ENCODE measurements at places on chromosomes 11 and 22. TPM values are rescaled to one million over a fixed set of nuclear protein-coding genes. Genes with fewer than 3 reads are reported as not detected.
A peak's percentile ranks its signal among the peaks of the same experiment; 100 is the strongest.

CLP1 gene
- 12.6 TPM for total RNA-seq

OR5A1 gene
- total RNA-seq = not detected

DNA sequence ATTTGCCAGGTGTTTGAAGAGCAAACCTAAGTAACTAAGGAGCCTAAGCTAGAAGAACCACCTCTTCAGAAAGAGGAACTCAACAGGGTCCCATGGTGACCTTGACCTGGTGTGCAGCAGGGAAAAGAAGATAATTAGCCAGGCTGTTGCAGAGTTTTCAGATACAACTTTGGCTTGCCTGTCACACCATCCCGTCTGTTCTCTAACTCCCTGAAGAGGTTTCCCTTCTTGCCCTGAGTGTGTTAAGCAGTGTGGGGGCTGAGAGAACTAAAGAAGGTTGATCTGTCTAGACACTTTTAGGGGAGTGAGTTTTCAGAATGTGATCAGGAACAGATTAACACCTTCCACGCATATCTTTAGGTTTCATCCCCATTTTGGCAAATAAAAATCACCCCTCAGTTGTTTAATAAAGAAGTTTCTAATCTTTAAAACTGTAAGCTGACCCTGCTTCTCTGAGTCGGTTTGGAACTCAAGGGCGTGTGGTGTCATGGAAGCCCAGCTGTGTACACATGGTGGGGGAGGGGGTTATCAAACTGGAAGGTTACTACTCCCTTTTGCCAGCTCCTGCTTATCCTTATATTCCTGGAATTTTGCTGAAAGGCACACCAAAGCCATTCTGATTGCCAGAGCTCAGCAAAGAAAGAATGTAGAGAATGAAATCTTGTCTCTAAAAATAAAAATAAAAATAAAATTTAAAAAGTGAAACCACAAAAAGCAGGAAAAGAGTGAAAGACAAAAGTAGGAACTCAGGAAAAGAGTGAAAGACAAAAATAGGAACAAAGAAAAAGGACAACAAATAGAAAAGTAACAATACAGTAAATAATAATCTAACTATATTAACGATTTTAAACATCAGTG lies 70.2 kb downstream of the DBX1 start:
- H3K4me1 ChIP-seq = peaks cover 87% of the 10 kb centered on the region
- H3K27ac ChIP-seq = peak overlapping the region; percentile 78
- peaks cover 20% of the 10 kb centered on the region for H3K36me3 ChIP-seq
- no peaks in the 10 kb centered on the region for H3K27me3 ChIP-seq

GRCh38 chr22:47278655-47279054 lies 516.2 kb downstream of the TBC1D22A start:
- no peak overlapping the region for H3K27ac ChIP-seq
- peaks cover 6% of the 10 kb centered on the region for H3K4me1 ChIP-seq
- H3K27me3 ChIP-seq = no peaks in the 10 kb centered on the region
- no peaks in the 10 kb centered on the region for H3K36me3 ChIP-seq

DNA sequence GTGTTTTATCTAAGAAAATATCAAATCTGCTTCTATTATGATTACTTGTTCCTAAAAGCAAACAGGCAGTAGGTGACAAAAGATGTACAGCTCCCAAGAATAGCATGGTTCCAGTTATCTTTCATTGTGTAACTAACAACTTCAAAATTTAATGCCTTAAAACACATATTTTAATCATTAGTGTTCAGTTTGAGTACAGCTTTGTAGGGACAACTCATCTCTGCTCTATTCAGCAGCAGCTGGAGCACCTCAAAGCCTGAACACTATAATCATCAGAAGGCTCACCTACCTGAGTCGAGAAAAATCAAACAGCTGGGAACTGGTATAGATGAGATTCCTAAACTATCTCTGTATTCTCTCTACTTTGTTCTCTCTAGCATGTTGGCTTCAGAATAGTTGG lies 24.3 kb upstream of the OR5B12 start:
- no peak overlapping the region for H3K4me3 ChIP-seq
- no peaks in the 10 kb centered on the region for H3K4me1 ChIP-seq
- no peak for DNase-seq
- no peaks in the 10 kb centered on the region for H3K36me3 ChIP-seq
- peaks cover 4% of the 10 kb centered on the region for H3K27me3 ChIP-seq

Measured in osteocyte (in vitro differentiated cells).